ENCODE measurements at places on chromosomes 5 and 9. TPM values are rescaled to one million over a fixed set of nuclear protein-coding genes. Genes with fewer than 3 reads are reported as not detected.

DNA sequence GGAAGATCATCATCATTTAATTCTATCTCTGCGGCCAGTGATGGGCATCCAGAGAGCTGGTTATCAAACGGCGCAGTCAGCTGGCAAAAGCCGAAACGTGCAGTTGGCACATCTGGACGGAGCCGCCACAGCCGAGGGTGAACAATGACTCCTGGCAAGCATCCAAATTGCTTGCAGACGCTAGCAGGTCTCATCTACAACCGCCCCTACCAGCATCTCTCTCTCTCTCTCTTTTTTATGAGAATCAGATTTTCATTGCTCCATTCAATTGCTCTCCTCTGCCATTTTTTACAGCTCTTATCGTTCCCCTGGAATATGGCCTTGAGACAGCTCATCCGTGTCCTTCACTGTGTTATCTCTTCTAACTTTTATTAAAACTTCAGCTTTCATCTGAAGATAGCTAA lies 165.2 kb downstream of the MAPKAP1 start:
- peaks cover 30% of the 10 kb centered on the region for H3K4me1 ChIP-seq
- peaks cover 19% of the 10 kb centered on the region for H3K36me3 ChIP-seq
- H3K27me3 ChIP-seq: no peaks in the 10 kb centered on the region
- no peak overlapping the region for H3K27ac ChIP-seq
- no peak overlapping the region for H3K4me3 ChIP-seq

- peaks cover 42% of the 10 kb centered on the region for H3K4me1 ChIP-seq
- peaks cover 8% of the 10 kb centered on the region for H3K36me3 ChIP-seq
- H3K27ac ChIP-seq: peak overlapping the region; percentile 77
Measured at GRCh38 chr5:74639807-74640449, 600 bp downstream of the ENC1 start.

DNA sequence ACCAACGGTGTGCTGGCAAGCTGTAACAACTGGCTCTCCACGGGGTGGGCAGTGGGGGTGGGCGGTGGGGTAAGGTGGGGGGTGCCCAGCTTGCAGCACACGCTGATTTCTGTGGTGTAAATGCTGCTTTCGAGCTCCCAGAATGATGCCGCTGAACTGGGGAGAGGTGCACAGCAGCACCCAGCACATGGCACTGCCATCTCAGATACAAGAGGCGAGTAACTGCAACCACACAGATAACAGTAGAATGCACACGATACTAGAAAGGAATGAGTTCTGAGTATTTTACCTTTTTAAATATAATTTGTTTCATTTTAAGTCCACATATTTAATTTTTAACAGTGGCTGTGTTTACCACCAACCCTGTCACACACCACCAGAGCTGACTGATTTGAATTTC lies 87.9 kb downstream of the SEMA4D start:
- DNase-seq: no peak
- H3K27me3 ChIP-seq: no peaks in the 10 kb centered on the region
- peaks cover 13% of the 10 kb centered on the region for H3K4me1 ChIP-seq

DNA sequence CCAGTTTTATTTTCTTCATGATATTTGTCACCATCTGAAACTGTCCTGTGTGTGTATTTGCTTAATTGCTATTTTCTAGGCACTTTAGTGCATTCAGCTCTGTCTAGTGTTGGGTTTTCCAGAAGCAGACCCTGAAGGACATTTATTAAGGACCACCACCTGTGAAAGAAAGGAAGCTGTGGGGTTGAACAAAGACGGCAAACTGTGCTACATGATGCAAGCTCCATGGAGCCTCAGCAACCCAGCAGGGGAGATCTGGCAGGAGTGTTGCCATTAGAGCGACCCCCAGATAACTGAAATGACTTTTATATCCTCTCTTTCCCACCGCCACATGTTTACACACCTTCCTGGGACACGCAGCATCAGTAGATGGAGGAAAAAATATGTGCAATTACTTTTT lies 125.5 kb downstream of the GABRB2 start:
- H3K4me1 ChIP-seq: no peaks in the 10 kb centered on the region
- no peaks in the 10 kb centered on the region for H3K36me3 ChIP-seq
- no peak for DNase-seq
- H3K4me3 ChIP-seq: no peak overlapping the region
- no peak overlapping the region for H3K27ac ChIP-seq

DNA sequence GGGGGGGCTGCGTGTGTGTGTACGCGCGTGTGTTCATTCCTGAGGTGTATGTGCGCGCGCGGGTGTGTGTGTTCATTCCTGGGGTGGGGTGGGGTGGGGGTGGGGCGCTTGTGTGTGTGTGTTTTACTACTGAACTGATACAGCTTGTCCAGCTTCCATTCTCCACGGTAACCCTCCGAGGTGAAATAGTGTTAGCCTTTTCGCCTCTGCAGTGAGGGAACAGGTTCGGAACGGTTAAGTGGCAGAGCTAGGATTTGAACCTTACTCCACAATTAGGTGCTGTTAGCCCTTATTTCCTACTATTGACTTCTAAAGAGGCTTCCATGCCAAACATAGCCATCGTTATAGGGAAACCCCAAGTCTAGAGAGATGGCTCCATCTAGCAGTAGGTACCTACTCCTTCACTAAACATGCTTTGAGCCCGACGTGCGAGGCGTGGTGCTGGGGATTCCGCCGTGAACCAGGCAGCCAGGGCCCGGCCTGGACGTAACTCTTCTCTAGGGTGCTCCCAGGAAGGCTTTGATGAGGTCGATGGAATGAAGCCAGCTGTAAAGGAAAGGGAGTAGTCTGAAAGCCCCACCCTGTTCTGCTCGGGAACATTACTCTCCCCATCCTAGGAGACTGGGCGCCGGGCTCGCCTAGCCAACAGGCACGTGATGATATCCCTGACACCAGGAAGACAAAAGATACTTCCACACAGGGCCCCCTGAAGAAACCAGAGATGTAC lies 782 bp upstream of the SKP1 start:
- H3K27ac ChIP-seq: peak overlapping the region; percentile 97
- peaks cover 23% of the 10 kb centered on the region for H3K4me1 ChIP-seq
- H3K27me3 ChIP-seq: peaks cover 5% of the 10 kb centered on the region
- no peak for DNase-seq
- H3K4me3 ChIP-seq: peak overlapping the region; percentile 91
- peaks cover 6% of the 10 kb centered on the region for H3K36me3 ChIP-seq

DNA sequence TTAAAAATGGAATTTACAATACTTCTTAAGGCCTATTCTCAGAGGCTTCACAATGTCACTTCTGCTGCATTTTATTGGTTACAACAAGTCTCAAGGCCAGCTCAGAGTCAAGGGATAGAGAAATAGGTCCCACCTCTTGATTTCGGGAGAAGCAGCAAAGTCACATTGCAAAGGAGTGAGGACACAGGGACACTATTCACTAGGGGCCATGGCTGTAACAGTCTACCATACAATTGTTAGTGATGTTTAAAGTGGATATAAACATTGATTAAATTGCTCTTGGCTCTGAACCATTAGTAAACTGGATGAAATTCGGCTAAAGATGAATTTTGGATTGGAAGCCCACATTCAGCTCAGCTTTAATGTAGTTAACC lies 21.7 kb upstream of the CMBL start:
- peaks cover 60% of the 10 kb centered on the region for H3K4me1 ChIP-seq
- no peaks in the 10 kb centered on the region for H3K27me3 ChIP-seq
- DNase-seq: no peak
- H3K27ac ChIP-seq: peak overlapping the region; percentile 80
- H3K4me3 ChIP-seq: peak overlapping the region; percentile 0

- DNase-seq: no peak
- H3K36me3 ChIP-seq: no peaks in the 10 kb centered on the region
Measured at GRCh38 chr5:146825033-146825432, 53.5 kb downstream of the PPP2R2B start.

DNA sequence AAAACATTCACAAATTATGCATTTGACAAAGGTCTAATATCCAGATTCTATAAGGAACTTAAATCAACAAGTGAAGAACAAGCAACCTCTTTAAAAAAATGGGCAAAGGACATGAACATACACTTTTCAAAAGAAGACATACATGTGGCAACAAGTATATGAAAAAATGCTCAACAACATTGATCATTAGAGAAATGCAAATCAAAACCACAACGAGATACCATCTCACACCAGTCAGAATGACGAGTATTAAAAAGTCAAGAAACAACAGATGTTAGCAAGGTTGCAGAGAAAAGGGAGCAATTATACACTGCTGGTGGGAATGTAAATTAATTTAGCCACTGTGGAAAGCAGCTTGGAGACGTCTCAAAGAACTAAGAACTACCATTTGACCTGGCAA lies 38.9 kb upstream of the TNFSF15 start:
- H3K27me3 ChIP-seq: no peaks in the 10 kb centered on the region
- peaks cover 2% of the 10 kb centered on the region for H3K36me3 ChIP-seq
- H3K27ac ChIP-seq: no peak overlapping the region
- DNase-seq: no peak

DNA sequence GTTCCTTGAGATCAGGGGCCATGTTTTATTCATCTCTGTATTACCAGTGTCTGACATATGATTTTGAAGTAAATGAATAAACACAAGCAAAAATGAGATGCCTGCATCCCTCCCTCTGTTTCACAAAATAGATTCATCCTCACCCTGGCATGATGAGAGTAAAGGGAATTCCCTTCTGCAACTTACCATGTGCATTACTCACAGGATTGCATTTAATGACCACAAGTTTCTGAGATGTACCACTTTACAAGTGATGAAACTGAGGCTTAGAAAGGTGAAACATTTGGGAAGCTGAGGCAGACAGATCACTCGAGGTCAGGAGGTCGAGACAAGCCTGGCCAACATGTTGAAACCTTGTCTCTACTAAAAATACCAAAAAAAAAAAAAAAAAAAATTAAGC lies 74.2 kb upstream of the TNFSF8 start:
- no peak overlapping the region for H3K4me3 ChIP-seq
- H3K36me3 ChIP-seq: no peaks in the 10 kb centered on the region
- no peak overlapping the region for H3K27ac ChIP-seq
- peaks cover 15% of the 10 kb centered on the region for H3K4me1 ChIP-seq

DNA sequence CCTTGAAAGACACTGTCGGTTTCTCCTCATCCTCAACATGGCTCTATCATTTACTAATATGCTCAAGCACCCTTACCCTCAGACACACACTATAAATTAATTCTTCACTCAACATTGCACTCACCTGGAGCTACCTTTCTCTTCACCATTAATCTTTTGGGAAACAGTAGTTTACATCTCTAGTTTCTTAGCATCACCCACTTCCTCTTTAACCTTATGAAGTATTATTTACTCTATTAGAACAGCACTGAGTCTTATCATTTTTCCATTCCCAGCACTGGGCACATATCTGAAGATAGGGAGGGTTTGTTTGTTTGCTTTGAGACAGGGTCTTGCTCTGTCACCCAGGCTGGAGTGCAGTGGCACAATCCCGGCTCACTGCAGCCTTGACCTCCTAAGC lies 213.5 kb downstream of the SMARCA2 start:
- peaks cover 3% of the 10 kb centered on the region for H3K27me3 ChIP-seq
- H3K4me1 ChIP-seq: no peaks in the 10 kb centered on the region
- H3K36me3 ChIP-seq: no peaks in the 10 kb centered on the region
- no peak overlapping the region for H3K4me3 ChIP-seq

DNA sequence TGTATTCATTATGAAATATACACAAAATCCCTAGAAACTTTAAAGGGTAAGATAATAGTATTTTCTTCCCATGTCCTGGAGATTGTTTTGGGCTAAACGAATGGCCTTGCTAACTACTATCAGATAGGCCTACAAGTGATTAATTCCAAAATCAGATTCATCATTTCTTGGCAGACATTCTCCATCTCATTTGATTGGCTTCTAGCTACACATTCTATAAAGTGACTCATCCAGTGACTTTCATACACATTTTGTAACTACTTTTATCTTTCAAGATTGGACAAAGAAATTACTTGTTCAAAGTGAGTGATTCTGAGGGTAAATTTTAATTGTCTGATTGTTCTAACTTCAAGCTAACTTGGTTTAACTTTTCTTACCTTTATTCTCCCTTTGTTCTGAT lies 93.3 kb downstream of the RAPGEF6 start:
- H3K36me3 ChIP-seq: peaks cover 5% of the 10 kb centered on the region
- no peak overlapping the region for H3K27ac ChIP-seq
- no peak overlapping the region for H3K4me3 ChIP-seq

- peak overlapping the region; percentile 82 for H3K27ac ChIP-seq
- H3K27me3 ChIP-seq: no peaks in the 10 kb centered on the region
- no peak overlapping the region for H3K4me3 ChIP-seq
- H3K4me1 ChIP-seq: peaks cover 38% of the 10 kb centered on the region
Measured at GRCh38 chr9:128104171-128104618, 23.3 kb downstream of the PTGES2 start.

- peaks cover 11% of the 10 kb centered on the region for H3K27me3 ChIP-seq
- H3K36me3 ChIP-seq: no peaks in the 10 kb centered on the region
- H3K27ac ChIP-seq: no peak overlapping the region
- DNase-seq: no peak
Measured at GRCh38 chr9:84514421-84514820, 155.1 kb upstream of the NTRK2 start.

- H3K27me3 ChIP-seq: no peaks in the 10 kb centered on the region
- no peaks in the 10 kb centered on the region for H3K36me3 ChIP-seq
- no peaks in the 10 kb centered on the region for H3K4me1 ChIP-seq
- DNase-seq: no peak
- no peak overlapping the region for H3K4me3 ChIP-seq
Measured at GRCh38 chr9:20028849-20029231, 240.0 kb upstream of the SLC24A2 start.

PDE8B gene
- 2.5 TPM for total RNA-seq

ZNF618 gene
- total RNA-seq: 35.1 TPM

SLC30A5 gene
- total RNA-seq: 57.6 TPM

AMBP gene
- total RNA-seq: not detected

ENTPD2 gene
- 0.46 TPM for total RNA-seq

NPM1 gene
- total RNA-seq: 1,157 TPM

PCDHGA5 gene
- total RNA-seq: 0.16 TPM

SAXO1 gene
- not detected for total RNA-seq

JMY gene
- 19.5 TPM for total RNA-seq
